A549 treated with Mapracorat at 1 μM for 4 hours (cell line): ENCODE measurements at places on chromosomes 5 and 9. TPM values are rescaled to one million over a fixed set of nuclear protein-coding genes. Genes with fewer than 3 reads are reported as not detected.

The TRIM14 gene
- total RNA-seq: 10.8 to 14.4 TPM (median 13.3 TPM) in 5 replicates

The DBH gene
- total RNA-seq: not detected in 5 replicates

The PCDHGA8 gene
- total RNA-seq: 0.02 to 0.06 TPM (median 0.06 TPM) in 3 of 5 replicates, not detected in the others

The IFNK gene
- total RNA-seq: not detected in 5 replicates

The PGM5 gene
- total RNA-seq: not detected in 5 replicates

The ADAMTS19 gene
- not detected in 5 replicates for total RNA-seq

The DEPDC1B gene
- total RNA-seq: 12.5 to 16.6 TPM (median 15.2 TPM) in 5 replicates

The AK8 gene
- 1.1 to 1.7 TPM (median 1.5 TPM) in 5 replicates for total RNA-seq

The INIP gene
- 14.7 to 24.5 TPM (median 16.6 TPM) in 5 replicates for total RNA-seq

The NXNL2 gene
- total RNA-seq: 0.66 to 1.0 TPM (median 0.87 TPM) in 5 replicates

The SGCD gene
- 3.4 to 4.8 TPM (median 4.6 TPM) in 5 replicates for total RNA-seq

The GRM6 gene
- total RNA-seq: not detected in 5 replicates

The MCTP1 gene
- 8.5 to 10.9 TPM (median 9.4 TPM) in 5 replicates for total RNA-seq

The OCLN gene
- total RNA-seq: 7.9 to 13.0 TPM (median 10.1 TPM) in 5 replicates

The FOXI1 gene
- total RNA-seq: not detected in 5 replicates

The PCDHGB1 gene
- 1.3 to 2.0 TPM (median 1.9 TPM) in 5 replicates for total RNA-seq

The SPATA31A7 gene
- not detected in 5 replicates for total RNA-seq
